Stimulated activated naive CD8-positive, alpha-beta T cell treated with anti-CD3 and anti-CD28 coated beads, Interleukin-15, Interleukin-2, amounts not matched to agents 100 U/mL and 50 U/mL, for 24 hours (primary cell): ENCODE measurements at places on chromosomes 6 and 20.

DNA sequence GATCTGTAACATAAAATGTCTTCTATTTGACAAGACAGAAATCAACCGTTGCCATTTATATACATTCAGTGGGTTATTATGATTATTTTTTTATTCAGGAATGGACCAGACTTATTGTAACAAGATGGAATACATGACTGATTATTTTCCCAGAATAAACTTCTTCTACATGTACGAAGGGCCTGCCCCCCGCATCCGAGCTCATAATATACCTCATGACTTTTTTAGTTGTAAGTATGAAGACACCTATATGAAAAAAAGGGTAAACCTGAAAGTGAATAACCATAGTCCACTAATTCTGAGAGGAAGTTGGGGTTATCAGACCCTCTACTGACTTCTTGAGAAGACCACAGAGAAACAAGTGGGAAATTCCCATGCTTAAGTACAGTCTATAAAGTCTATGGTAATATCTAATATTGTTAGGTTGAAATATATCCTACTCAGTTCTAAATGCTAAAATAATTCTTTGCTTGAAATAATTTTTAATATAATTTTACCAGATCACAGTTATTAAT lies 15.9 kb downstream of the OR2A4 start:
- DNase-seq = peak; percentile 23

DNA sequence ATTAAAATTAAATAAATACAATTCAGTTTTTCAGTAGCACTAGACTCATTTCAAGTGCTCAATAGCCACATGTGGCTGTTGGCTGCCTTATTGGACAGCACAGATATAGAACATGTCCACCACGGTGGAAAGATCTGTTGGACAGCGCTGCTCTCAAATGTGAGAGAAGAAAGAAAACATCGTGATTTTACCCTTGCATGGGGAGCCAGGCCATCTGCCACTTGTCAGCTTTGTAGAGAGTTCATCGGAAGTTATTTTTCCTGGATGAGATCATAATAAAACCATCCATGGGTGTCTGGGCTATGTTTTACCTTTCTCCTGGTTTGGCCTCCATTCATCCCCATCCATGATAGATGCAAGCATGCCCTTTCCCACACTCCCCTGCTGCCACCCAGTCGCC lies 5.8 kb upstream of the KIF3B start:
- no peak for DNase-seq

DNA sequence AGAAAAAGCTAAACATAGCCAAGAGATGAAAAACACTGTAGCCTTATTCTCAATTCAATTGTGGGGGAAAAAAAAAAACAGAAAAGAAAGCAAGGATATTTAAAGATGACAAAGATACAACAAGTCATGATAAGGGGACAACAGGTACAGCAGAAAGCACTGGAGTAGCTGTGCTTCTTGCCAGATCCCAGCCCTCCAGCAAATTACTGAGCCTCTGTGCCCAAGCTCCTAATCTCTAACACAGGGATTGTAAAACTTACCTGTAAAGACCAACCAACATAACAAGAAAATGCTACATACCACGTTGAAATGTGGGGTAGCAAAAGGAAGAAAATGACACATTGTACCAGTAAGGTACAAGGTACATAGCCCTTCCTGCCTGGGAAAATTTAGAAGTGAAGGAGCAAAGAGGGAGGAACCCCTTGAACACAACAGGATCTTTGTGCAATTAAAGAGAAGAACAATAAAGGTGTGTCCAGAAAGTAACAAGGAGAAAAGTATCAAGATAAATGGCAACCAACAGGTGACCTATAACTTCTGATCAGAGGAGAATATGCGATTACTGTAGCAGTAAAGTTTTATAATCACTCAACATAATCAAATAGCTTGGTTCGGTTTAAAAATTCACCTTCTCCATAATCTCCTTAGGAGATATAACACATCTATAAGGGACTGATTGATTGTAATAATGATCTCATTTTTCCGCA lies 30.6 kb downstream of the PREP start:
- DNase-seq = no peak

DNA sequence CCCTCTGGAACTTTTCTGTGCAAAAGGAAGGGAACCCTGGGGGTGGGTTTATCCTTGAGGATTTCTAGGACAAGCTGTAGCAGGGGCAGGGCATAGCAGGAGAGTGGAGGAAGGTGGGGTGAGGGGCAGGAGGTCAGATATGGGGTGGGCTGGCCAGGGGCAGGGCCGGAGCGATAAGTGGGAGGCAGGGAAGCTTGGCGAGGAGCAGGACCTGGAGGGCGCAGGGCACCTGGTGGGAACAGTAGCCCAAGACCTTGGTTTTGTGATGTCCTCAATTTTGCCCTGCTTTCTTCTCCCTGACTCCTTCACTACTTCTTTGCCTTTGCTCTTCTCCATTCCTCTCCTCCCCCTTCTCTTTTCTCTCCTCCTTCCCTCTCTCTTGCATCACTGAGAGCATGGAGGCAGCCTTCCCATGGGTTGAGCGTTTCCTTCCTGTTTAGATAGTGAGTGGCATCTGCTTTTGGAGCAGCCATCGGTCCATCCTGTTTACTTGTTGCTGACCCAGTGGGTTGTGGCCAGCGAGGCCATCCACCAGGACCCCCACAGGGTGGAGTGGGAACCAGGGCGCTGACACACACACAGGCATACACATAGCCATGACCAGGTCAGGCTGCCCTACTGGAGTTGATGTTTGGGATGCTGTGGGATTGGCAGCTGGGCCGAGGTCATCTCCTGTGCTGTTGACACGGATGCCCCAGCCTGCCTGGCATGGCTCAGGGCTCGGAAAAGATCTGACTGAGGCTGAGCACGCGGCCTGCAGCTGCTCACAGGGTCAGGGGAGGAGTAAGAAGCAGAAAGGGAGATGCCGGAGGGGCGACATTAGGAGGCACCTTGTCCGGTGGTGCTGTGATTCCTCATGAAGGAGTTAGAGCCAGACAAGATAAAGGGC lies 121.0 kb upstream of the RNF24 start:
- DNase-seq = no peak

DNA sequence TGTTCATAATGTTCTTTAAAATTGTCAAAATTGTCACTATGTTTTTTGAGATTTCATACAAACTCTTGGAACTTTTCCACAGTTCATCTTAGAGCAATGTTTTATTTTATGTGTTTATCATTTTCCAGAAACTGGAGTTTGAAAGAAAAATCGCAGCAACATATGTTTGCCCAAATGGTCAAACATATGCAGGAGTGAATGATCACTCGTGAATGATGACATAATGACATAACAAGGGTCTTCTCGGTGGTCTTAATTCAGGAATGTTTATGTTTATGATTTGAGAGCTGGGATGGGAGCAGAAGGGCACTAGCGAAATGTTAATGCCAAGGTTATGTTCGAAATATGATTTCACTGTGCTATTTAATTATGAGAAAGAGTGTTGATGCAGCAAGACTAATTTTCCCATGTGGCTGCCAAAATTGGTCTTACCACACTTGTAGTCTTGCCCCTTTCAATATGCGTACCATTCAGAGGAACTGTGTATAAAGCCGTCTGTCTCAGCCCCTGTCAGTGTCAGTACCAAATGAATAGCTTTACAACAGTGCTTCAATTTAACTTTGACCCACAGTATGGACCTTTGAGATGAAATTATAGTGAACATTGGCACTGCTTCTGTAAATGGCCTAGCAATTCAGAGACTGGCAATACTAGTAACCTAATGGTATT lies 152.3 kb downstream of the CARMIL1 start:
- DNase-seq = no peak

DNA sequence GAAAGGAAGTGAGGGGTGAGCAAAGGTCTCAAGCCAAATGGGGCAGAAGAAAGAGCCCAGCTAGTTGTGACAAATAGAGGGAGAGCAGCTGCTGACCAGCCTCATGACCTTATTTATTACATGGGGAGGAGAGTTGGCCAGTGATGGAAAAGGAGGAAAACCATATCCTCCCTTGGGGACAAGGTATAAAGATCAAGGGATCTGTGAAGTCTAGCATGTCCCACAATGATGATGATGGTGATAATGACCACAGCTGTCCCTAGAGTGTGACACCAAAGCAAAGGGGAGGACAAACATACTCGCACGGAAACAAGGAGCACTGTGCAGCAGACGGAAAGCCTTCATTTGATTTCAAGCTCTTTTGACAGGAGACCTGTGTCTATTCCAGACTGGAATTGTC lies 190.4 kb upstream of the MCHR2 start:
- no peak for DNase-seq

- no peak for DNase-seq
These were observed 93.2 kb downstream of the MYO6 start for GRCh38 chr6:75842191-75842590.
